ENCODE measurements at places on chromosomes 2 and 18.

- no peak for DNase-seq
Observed at GRCh38 chr2:170742896-170743529, 27.2 kb upstream of the ERICH2 start.

- no peak for DNase-seq
Observed at GRCh38 chr2:99936065-99936464, 206.3 kb downstream of the AFF3 start.

GRCh38 chr2:129318581-129319421 lies 660.7 kb upstream of the RAB6C start:
- DNase-seq, result no peak

GRCh38 chr2:163338270-163338669 lies 397.5 kb downstream of the FIGN start:
- DNase-seq, result no peak

- DNase-seq, result no peak
Observed at GRCh38 chr18:25169701-25170100, 182.3 kb downstream of the ZNF521 start.

DNA sequence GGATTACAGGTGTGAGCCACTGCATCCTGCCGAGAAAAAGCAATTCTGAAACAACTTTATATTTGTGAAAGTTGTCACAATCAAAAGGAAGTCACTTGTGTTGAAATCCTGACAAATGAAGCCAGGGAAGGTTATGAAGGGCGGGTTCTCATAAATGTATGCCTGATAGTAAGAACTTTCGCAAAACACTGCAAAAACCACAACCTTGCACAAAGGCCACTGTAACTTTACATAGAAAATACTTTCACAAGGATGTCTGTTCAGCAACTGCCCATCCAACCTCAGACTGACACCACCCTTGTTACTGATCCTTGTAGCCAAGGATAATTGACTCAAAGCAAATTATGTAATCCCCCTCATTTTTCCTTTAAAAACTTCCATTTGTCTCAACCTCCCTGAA lies 90.6 kb downstream of the SLC4A3 start:
- no peak for DNase-seq

DNA sequence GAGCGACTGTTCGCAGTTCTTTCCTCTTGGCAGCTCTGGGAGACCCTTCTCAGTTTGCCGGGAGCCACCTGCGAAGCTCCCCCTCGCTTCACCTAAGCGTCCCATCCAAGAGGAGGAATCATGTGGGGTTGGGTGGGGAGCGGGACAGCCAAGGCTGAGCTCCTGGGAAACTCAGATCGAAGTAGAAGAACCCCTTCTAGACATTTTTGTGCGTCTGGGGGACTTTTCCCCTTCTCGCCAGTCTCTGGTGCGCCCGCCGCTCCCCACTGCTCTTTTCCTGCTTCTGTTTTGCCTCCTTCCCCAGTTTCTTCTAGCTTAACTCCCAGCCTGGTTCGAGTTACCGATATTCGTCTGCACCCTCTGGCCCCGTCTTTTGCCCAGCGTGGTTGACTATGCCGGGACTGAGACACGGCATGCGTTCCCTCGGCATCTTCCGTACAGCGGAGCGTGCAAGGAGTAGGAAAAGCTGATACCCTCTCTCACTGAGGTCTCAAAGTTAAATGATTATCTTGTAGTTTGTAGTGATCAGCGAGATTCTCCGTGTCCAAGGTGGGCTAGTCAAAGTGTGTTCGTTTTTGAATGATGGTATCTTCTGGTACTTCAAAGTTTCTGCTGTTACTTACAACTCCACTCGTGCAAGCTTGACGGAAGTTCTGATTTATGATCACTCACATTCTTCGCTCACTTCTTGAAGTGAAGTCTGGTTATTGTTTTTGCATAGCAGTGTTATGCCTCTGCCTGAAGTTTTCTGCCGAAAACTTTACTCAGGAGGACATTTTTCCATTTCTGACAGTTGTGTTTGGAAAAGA lies 664 bp downstream of the CAMKMT start:
- DNase-seq, result peak; percentile 14

GRCh38 chr18:45165871-45166270 lies 449.4 kb upstream of the SLC14A2 start:
- DNase-seq, result no peak

DNA sequence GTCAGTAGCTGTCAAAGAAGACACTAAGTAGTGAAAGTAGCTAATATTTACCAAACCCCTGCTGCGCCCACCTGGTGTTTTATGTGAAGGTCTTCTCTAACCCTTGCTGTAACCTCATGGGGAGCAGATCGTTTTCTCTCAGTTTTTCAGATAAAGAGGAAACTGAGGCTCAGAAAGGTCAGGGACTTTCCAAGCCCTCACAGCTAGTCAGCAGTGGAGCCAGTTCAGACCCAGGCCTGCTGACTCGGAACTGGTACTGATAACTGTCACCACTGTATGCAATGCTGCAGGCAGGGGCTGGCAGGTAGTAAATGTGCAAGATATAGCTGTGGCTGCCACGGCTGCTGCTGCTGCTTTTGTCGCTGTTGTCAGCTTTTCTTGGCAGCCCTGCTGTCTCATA lies 69.1 kb downstream of the LRRFIP1 start:
- no peak for DNase-seq

DNA sequence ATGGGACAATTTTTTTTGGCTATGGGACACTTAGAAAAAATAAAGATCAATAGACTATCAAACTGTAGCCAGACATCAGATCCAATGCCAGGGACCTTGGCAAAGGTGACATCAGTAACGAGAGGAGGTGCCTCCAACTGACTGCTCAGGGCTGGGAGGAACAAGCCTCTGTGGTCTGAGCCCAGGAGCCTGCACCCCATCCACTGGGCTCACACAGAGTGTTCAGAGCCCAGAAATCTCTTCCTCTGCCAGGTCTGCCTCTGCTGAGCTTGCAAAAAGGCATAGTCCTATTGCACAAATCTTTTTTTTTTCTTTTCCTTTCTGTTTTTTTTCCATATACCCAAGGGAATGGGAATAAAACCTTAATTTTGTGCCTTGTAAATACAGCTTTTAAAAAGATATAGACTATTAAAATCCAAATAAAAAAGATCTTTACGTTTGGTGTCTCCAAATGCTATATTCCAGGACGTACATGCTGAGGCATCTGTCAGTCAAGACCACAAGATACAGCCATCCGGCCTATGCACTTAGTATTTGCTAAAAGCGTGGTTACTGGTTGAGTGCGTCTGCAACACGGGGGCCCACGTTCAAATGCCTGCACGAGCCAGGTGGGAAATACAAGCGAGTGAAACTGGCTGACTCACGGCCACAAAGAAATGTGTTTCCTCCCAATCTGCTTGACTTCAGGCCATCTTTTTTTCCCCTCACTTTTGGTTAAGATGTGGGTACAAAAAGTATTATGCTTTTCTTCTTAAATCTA lies 7.8 kb upstream of the ARHGAP25 start:
- peak; percentile 64 for DNase-seq

GRCh38 chr2:8303322-8303832 lies 378.5 kb upstream of the ID2 start:
- DNase-seq, result peak; percentile 23

DNA sequence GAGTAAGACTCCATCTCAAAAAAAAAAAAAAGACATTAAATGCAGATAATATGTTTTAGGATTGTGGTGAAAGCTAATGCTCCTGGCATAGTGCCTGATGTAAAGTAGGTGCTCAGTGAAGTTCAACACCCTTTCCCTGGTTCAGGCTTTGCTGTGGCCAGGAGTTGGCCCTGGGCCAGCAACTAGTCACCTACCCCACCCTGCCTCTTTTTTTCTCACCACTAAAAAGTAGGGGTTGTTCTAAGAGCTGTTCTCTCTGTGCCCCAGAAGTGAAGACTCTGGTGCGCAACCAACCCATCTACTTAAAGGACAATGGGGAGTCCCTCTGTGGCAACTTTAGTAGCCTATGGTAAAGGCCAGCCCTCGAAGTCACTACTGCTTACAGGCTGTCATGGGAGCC lies 75.9 kb downstream of the DNMT3A start:
- no peak for DNase-seq

DNA sequence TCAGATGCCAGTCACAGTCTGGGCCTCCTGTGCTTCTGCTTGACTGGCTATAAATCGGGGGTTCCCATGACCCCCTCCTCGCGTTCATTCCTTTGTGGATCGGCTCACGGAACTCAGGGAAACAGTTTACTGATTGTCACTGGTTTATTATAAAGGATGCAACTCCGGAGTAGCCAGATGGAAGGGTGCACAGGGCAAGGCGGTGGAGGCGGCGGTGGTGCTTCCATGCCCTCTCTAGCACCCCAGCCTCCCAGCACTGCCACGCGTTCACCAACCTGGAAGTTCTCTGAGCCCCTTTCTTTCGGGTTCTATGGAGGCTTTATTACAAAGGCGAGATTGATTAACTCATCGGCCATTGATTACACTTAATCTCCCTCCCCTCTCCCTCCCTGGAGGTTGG lies 15.6 kb downstream of the LPIN1 start:
- DNase-seq, result no peak

DNA sequence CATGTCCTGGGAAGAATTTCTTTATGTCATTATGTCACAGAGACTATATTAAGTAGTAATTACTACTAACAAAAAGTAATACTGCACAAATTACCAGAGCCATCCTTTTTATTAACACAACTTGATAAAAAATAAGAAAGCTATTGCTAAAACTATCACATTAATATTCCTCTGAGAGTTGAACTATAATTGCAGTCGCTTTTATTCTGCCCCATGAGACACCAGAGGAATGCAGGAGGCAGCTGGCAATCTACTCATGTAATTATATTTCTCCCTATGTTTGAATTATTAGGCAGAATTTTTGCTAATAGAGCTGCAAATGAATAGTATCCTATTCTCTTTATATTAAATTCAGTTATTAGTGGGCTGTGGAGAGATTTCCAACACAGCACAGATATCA lies 220.7 kb downstream of the LRRTM4 start:
- DNase-seq, result no peak

Measured in T follicular helper cell (primary cell).